ENCODE measurements at places on chromosomes 6 and 20.

GRCh38 chr6:169990095-169991030 lies 238.9 kb downstream of the ERMARD start:
- peak; percentile 81 for DNase-seq

DNA sequence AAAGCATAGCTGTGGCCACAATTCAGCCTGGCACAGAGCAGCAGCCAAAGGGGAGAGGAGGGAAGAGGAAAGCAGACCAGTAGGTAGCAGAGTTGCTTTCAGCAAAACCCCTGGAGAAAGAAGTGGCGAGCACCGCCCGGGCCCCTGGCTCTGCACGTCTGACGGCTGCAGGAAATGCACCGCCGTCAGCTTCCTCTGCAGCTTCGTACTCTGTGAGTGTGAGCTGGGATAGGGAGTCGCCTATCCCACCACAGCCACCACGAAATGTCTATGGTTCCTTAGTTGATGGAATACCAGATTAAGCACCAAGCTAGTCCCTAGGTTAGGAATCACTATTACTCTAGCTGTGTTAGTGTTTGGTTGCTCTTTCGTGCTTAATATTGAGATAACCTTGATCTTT lies 79.9 kb upstream of the NAA20 start:
- no peak for DNase-seq

GRCh38 chr20:22601361-22602141 lies 17.2 kb upstream of the FOXA2 start:
- no peak for DNase-seq

GRCh38 chr6:135811170-135811569 lies 40.3 kb upstream of the PDE7B start:
- DNase-seq, result no peak

GRCh38 chr6:21599051-21599696 lies 5.6 kb downstream of the SOX4 start:
- DNase-seq, result no peak

DNA sequence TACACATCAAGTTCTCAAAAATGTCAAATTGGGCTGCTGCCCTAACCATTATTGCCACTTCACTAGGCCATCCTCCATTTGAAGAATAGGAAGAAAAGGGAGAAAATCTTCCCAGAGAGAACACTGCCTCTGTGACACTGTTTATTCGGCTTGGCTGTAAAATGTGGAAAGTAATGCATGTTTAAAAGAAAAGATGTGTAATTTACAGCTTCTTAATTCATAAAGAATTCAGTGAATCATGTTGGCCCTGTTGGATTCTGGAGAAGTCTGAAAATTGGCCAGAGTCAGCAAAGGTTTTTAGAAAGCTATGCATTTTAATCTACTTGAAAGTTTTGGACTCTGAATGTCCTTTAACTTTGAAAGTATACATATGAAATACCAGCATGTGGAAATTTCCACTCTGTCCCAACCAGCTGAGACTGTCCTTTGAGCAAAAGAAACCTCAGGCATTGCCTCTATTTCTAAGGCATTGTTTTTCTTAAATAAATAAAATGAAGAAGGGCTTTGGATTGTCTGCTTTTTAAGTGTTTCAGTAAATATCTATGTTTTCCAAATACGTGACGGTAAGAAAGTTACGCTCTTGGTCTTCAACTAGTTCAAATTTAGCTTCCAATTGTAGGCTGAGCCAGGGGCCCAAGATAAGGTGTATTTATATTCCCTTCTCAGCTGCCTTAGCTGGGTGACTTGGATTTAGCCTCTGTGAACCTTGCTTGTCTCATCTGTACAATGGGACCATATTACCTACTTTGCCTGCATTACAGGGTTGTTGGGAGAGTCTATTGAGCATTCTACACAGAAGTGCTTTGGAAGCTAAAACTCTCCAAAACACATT lies 222.2 kb downstream of the UST start:
- DNase-seq, result no peak

GRCh38 chr6:45738057-45738455 lies 277.6 kb downstream of the CLIC5 start:
- no peak for DNase-seq

GRCh38 chr6:49087369-49087768 lies 375.7 kb downstream of the MMUT start:
- DNase-seq, result no peak

- DNase-seq, result no peak
These were observed 567.7 kb downstream of the ADGRB3 start for GRCh38 chr6:69202768-69203167.

DNA sequence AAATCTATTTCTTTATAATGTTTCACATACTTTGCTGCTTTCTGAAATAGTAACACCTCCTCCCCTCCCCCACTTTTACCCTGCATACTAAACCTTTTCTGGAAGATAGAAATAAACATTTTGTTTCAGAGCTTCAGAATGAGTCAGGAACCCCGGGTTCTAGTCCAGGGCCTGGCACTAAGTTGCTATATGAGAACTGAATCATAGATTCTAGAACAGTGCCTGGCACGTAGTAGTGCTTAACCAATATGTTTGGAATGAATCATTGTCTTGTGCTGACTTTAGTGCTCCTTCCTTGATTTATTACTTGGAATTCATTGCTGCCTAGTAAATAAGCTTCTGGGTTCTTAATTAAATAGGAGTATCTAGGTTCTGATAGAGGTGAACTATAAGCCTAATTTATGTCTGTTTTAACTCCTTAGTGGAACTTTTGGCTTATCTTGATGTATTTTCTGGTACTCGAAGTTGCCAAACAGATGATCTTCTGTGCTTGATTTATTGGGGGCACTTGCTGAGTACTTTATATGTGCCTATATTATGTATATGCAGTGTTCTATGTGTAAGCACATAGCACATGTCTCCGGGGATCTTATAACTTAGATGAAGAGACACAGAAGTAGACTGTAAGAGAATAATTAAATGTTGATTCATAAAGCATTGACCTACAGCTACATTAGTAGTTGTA lies 18.6 kb downstream of the TAB2 start:
- DNase-seq, result no peak

GRCh38 chr20:35876033-35876320 lies 78.3 kb downstream of the SCAND1 start:
- DNase-seq, result no peak

- DNase-seq, result no peak
These were observed 30.9 kb downstream of the BCL2L1 start for GRCh38 chr20:31691646-31692275.

DNA sequence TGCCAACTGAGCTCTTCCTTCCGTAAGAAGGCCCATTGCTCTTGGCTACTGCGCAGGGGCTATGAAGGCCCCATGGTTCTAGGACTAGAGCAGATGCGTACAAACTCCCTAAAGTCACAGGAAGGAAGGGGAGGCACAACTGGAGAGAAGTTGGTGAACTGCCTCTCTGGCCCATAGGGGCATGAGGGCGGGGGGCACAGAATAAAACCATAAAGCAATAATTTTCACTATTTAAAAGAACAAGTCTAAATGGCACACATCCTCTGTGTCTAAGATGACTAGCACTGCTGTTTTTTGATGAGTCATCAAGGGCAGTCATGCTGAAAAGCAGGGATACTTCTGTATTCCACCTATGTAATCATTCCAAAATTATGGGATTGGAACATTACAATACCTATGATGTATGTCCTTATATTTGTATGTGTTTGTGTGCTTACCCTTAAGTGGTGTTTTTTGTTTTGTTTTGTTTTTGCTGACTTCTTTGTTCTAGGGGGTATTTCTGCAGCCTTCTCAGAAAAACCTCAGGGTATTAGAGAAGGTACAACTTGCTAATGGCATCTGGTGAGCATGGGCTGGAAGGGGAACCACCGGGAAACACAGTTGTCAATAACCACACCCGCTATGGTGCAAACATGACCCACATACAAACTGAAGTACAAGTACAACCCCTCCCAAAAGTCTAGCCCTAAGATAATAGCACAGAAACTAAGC lies 36.9 kb downstream of the B4GALT5 start:
- no peak for DNase-seq

- DNase-seq, result no peak
These were observed 117.6 kb upstream of the SLC2A12 start for GRCh38 chr6:134169871-134170486.

- DNase-seq, result no peak
These were observed 1.0 kb upstream of the MTG2 start for GRCh38 chr20:62181808-62182207.

- no peak for DNase-seq
These were observed 33.6 kb downstream of the MAFB start for GRCh38 chr20:40655451-40655850.

GRCh38 chr6:122997541-122998150 lies 1.6 kb downstream of the CLVS2 start:
- DNase-seq, result no peak

GRCh38 chr6:39558591-39559190 lies 166.5 kb downstream of the KIF6 start:
- DNase-seq, result no peak

DNA sequence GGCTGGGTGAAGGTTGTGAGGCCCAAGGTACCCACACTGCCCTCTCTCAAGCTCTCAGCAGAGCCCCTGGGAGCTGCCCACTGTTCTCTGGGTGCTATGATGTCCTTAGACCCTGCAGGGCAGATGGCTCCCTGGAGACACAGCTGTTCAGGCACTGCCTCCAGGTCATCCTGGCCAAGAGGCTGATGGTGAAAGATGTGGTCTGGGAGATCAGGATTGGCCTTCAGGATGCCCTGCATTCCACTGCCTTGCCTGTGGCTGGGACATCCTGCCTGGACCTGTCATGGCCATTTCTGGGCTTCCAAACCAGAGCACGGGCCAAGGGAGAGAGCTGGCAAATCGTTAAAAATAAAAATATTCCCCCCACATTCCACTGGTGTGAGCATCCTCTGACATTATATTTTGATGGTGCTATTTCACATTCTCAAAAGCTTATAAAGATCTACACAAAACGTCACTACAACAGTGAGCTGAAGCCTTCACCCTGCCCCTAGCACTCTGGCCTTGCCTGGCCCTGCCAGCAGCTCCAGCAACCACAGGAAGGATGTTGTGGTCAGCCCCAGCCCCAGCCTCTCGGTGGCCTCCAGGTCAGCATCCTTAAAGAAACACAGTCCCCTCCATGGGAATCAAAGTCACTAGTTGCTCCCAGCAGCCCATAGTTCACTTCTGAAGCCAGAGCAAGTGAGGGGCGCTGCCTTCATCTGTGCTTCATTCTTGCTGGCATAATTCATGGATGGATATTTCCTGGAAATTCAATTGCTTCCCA lies 13.5 kb upstream of the KCNK16 start:
- DNase-seq, result peak; percentile 74

DNA sequence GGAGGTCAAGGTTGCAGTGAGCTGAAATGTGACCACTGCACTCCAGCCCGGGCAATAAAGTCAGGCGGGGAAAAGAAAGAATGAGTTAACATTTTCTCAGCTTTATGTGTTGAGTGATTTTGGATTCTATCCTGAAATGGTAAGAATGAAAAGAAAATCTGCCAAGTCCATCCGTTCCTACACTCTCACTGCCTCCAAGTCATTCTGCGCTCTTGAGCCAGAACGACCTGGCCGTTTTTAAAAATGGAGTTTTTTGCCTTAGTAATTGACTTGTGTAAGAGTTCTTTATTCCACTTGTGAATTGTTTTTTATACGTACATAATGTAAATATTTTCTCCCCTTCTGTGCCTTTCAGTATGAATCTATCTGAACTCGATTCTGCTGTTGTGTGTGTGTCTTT lies 28.7 kb downstream of the DNAJC5 start:
- no peak for DNase-seq

- DNase-seq, result no peak
These were observed 5.7 kb downstream of the SESN1 start for GRCh38 chr6:109088995-109089394.

DNA sequence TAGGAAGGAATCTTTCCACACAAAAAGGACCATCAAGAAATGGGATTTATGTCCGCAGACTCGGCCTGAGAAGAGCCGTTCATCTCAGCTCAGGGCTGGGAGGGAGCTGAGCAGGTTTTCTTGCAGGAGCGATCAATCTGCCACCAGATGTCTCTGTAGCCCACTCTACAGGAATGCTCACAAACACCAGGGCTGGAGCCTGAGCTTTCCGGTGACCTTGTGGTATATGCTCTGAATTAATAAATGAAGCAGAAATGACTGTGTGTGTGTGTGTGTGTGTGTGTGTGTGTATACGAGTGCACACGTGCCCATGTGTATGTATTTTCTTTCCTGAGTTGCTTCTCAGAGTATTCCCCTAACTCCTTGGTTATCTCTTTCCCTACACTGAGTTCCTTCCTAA lies 12.0 kb downstream of the CD83 start:
- no peak for DNase-seq

- no peak for DNase-seq
These were observed 6.4 kb upstream of the TXNDC5 start for GRCh38 chr6:7916959-7917358.

- DNase-seq, result no peak
These were observed 163.8 kb downstream of the MMUT start for GRCh38 chr6:49299279-49299678.

- no peak for DNase-seq
These were observed 36.8 kb upstream of the FOXC1 start for GRCh38 chr6:1572892-1573291.

DNA sequence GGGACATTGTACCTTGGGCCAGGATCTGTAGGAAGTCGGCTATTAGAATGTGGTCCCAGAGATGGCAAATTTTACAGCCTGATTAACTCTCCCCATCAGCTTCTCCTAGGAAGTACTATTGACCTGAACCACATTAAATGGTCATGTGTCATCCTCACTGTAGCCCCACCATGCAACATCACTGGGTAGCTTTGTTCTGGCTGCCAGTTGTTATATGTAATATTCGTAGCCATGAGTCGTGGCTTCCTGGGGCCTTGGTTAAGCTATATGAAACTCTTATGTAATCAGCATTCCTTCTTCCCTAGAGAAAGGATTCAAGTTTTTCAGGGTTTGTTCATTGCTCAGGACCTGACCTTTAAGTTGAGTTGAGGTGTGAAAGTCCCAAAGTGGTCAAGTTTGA lies 125.7 kb downstream of the ANKS1A start:
- no peak for DNase-seq

DNA sequence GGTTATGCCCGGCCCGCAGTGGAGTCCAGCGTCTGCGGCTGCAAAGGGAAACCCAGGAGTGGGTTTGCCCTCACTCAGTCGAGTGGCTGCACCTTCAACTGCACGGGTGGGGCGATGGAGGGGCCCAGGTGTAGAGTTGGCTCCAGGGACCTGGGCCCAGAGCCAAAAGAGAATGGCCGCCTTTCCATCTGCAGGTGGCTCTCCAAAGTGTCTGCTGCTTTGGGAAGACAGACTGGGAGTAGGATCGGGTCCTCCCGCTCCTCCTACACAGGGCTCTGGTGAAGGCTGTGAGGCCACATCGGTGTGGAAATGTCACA lies 80.1 kb downstream of the PTPN1 start:
- no peak for DNase-seq

GRCh38 chr20:63369724-63370617 lies 8.8 kb upstream of the CHRNA4 start:
- no peak for DNase-seq
